Nasal cavity respiratory epithelium epithelial cell of viscerocranial mucosa (primary cell): ENCODE measurements at places on chromosomes 2 and 18. TPM values are rescaled to one million over a fixed set of nuclear protein-coding genes. Genes with fewer than 3 reads are reported as not detected.

DCDC2C gene
- total RNA-seq = not detected in 2 replicates

ANKRD30B gene
- total RNA-seq = not detected in 2 replicates

UGT1A4 gene
- total RNA-seq = under 0.01 and 1.8 TPM in 2 replicates

CENPA gene
- under 0.01 and 0.07 TPM in 2 replicates for total RNA-seq

DSG3 gene
- 612 and 765 TPM in 2 replicates for total RNA-seq

MARCO gene
- 0.07 TPM in 1 of 2 replicates, not detected in the other for total RNA-seq

CHMP3 gene
- 67.3 and 166 TPM in 2 replicates for total RNA-seq

SULT1C2 gene
- total RNA-seq = 0.07 and 0.34 TPM in 2 replicates

BUB1 gene
- 0.71 and 1.4 TPM in 2 replicates for total RNA-seq

TBR1 gene
- under 0.01 TPM in 1 of 2 replicates, not detected in the other for total RNA-seq

MYL1 gene
- not detected in 2 replicates for total RNA-seq

MC4R gene
- total RNA-seq = not detected in 2 replicates

PLA2R1 gene
- 2.7 and 10.0 TPM in 2 replicates for total RNA-seq

LHCGR gene
- total RNA-seq = not detected in 2 replicates

MARCHF4 gene
- under 0.01 TPM in 1 of 2 replicates, not detected in the other for total RNA-seq

MAPRE3 gene
- total RNA-seq = 2.1 and 9.8 TPM in 2 replicates

NGEF gene
- 0.68 and 2.1 TPM in 2 replicates for total RNA-seq

ALPI gene
- not detected in 2 replicates for total RNA-seq

DPP10 gene
- 0.07 TPM in 1 of 2 replicates, not detected in the other for total RNA-seq

FAM237A gene
- not detected in 2 replicates for total RNA-seq

CD8A gene
- total RNA-seq = 0.07 TPM in 1 of 2 replicates, not detected in the other

KYNU gene
- total RNA-seq = 11.6 and 61.0 TPM in 2 replicates

SH3RF3 gene
- total RNA-seq = under 0.01 and 0.57 TPM in 2 replicates

C2orf80 gene
- total RNA-seq = not detected in 2 replicates

KCNG2 gene
- total RNA-seq = not detected in 2 replicates

CNTNAP5 gene
- not detected in 2 replicates for total RNA-seq

CCL20 gene
- 2.1 and 33.9 TPM in 2 replicates for total RNA-seq

EPB41L3 gene
- 0.68 and 2.1 TPM in 2 replicates for total RNA-seq

GREB1 gene
- total RNA-seq = 0.28 and 0.34 TPM in 2 replicates

UGT1A3 gene
- 2.8 TPM in 1 of 2 replicates, not detected in the other for total RNA-seq

GALR1 gene
- not detected in 2 replicates for total RNA-seq

NR4A2 gene
- total RNA-seq = 0.34 and 0.57 TPM in 2 replicates
